Ovary (tissue), 10 donors: ENCODE measurements at places on chromosomes 5 and 9. TPM values are rescaled to one million over a fixed set of nuclear protein-coding genes. Genes with fewer than 3 reads are reported as not detected.

The TSLP gene
- total RNA-seq: 0.12 TPM

The IFNA13 gene
- total RNA-seq: not detected

The MAMDC2 gene
- 92.3 TPM for total RNA-seq

The MRPL41 gene
- total RNA-seq: 48.3 TPM

The CCDC180 gene
- 11.7 TPM for total RNA-seq

DNA sequence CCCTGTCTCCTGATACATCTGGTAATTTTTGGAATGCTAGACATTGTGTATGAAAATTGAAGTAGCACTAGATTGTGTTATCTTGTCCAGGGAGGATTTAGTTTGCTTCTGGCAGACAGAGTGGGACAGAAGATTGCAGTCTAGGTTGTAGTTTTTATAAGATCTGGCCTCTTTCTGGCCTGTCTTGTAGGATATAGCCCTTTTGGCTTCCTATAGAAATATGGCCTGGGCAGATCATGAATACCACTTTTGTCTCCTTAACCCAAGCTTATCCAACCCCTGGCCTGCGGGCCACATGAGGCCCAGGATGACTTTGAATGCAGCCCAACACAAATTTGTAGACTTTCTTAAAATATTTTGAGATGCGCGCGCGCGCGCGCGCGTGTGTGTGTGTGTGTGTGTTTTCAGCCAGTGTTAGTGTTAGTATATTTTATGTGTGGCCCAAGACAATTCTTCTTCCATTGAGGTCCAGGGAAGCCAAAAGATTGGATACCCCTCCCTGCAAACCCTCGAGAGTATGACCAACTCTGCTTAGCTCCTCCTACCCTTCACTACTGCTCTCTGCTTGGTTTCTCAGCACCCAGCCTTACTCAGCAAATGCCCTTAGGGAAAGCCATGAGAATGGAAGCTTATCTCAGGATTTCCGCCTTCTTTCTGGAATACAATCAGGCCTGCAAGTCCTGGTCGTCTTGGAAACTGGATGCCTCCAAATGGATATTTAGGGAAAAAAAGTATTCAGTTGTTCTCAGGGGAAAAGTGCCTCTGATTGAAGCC is 26.5 kb downstream of the ANKRD33B start:
- H3K27me3 ChIP-seq: no peaks in the 10 kb centered on the region
- H3K4me3 ChIP-seq: no peak overlapping the region
- no peak overlapping the region for H3K27ac ChIP-seq
- no peaks in the 10 kb centered on the region for H3K36me3 ChIP-seq
- no peaks in the 10 kb centered on the region for H3K4me1 ChIP-seq

DNA sequence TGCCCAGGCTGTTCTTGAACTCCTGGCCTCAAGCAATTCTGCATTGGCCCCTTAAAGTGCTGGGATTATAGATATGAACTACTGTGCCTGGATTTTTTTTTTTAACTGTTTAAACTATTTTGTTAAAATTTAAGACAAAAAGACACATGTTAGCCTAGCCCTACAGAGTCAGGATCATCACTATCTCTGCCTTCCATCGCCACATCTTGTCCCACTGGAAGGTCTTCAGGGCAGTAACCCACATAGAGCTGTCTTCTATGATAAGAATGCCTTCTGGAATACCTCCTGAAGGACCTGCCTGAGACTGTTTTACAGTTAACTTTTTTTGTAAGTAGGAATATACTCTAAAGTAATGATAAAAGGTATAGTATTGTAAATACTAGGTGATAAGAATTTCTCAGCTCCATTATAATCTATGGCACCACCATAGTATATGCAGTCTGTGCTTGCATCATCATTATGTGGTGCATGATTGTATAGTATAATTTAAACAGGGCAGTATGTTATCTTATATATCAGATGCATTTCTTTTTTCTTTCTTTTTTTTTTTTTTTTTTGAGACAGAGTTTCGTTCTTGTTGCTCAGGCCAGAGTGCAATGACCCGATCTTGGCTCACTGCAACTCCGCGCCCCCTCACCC is 52.7 kb downstream of the DENND4C start:
- H3K27me3 ChIP-seq: no peaks in the 10 kb centered on the region
- no peak overlapping the region for H3K27ac ChIP-seq
- no peak for DNase-seq
- no peak overlapping the region for H3K4me3 ChIP-seq
- H3K4me1 ChIP-seq: peaks cover 8% of the 10 kb centered on the region

GRCh38 chr9:81146241-81146640 is 543.1 kb downstream of the TLE1 start:
- no peaks in the 10 kb centered on the region for H3K4me1 ChIP-seq
- H3K4me3 ChIP-seq: no peak overlapping the region
- no peaks in the 10 kb centered on the region for H3K36me3 ChIP-seq
- H3K27me3 ChIP-seq: no peaks in the 10 kb centered on the region
- H3K27ac ChIP-seq: no peak overlapping the region

- DNase-seq: no peak
- no peak overlapping the region for H3K27ac ChIP-seq
- no peaks in the 10 kb centered on the region for H3K4me1 ChIP-seq
- no peak overlapping the region for H3K4me3 ChIP-seq
These were observed 199.3 kb downstream of the SGCD start for GRCh38 chr5:156526081-156526925.

GRCh38 chr9:113222482-113222841 is 1.1 kb downstream of the SLC31A1 start:
- no peak overlapping the region for H3K27ac ChIP-seq
- peaks cover 8% of the 10 kb centered on the region for H3K4me1 ChIP-seq
- H3K27me3 ChIP-seq: no peaks in the 10 kb centered on the region

- H3K4me3 ChIP-seq: no peak overlapping the region
- no peaks in the 10 kb centered on the region for H3K4me1 ChIP-seq
- no peaks in the 10 kb centered on the region for H3K36me3 ChIP-seq
- no peaks in the 10 kb centered on the region for H3K27me3 ChIP-seq
- no peak overlapping the region for H3K27ac ChIP-seq
These were observed 194.0 kb upstream of the KLF4 start for GRCh38 chr9:107683566-107683965.

DNA sequence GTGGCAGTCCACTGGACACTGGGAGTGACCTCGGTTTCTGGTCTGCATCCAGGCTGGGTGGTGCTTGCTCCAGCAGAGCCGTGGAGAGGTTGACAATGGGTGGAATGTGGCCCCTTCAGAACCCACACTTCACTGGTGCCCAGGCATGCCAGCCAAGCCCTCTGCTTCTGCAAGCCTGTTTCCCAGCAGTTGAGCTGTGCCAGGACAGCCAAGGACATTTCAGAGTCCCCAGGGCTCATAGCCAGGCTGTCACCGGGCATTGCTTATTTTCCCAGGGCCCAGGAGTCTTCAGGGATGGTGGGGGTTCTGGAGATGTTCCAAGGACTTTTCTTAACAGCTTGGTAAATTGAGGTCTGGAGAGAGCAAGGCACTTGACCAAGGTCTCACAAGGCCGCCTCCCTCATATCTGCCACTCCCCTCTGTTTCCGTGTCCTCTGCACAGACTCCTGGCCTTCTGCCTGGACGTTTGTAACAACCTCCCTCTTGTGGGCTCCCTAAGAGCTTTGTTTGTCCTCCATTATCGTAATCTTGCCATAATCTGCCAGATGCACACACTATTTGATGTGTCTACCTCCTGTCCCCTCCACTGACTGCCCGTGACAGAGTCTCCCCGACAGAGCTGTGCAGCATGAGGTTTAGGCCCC is 3.8 kb upstream of the NDST1 start:
- H3K27me3 ChIP-seq: no peaks in the 10 kb centered on the region
- H3K4me3 ChIP-seq: no peak overlapping the region
- H3K4me1 ChIP-seq: peaks cover 61% of the 10 kb centered on the region
- H3K27ac ChIP-seq: no peak overlapping the region
- no peak for DNase-seq

DNA sequence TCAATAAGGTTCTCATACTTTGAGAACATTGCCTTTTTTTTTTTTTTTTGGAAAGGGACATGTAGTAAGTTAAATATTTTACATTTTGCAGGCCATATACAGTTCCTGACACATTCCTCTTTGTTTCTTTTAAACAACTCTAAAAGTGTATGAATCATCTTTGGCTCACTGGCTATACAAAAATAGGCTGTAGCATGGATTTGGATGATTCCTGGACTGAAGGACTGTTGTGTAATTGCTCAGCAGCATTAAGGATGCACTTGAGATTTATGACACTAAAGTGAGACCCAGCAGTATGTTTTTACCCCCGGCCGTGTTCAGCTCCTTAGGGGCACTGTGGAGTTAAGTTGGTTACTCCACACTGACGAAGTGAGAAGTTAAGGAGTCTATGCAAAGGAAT is 41.3 kb downstream of the VPS13A start:
- no peak overlapping the region for H3K27ac ChIP-seq
- H3K36me3 ChIP-seq: no peaks in the 10 kb centered on the region
- no peaks in the 10 kb centered on the region for H3K4me1 ChIP-seq
- H3K4me3 ChIP-seq: no peak overlapping the region
- no peak for DNase-seq

- no peak overlapping the region for H3K27ac ChIP-seq
- H3K4me1 ChIP-seq: no peaks in the 10 kb centered on the region
- no peak overlapping the region for H3K4me3 ChIP-seq
- H3K27me3 ChIP-seq: no peaks in the 10 kb centered on the region
- no peaks in the 10 kb centered on the region for H3K36me3 ChIP-seq
These were observed 13.6 kb downstream of the MCCC2 start for GRCh38 chr5:71600783-71601182.

DNA sequence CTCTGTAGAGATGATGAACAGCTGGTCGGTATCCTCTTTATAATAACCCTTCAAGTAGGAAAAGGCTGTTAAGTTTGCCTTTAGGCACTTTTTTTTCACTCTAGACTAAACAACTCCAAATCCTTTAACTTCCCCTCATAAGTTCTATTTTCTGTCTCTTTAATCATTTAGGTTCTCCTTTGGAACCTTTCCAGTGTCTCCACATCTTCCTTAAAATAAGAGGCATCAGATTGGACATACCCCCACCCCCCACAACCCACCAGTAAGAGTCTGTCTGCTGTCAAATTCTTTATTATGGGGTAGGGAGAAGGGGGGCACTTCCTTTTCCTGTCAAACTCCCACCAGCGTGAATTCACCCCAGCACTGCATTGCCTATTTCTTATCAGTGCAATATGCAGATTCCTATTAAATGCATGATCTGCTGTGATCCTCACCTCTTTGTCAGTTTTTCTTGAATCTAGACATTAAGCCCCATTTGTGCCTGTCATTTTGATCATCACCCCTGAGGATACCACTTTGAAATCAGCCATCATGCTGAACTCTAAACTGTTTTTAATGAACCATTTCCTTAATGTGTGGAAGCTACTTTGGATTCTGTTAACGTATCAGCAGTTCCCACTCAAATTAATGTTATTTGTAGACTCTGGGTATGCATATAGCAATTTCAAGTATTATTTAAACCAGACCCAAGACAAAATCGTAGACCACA is 212.2 kb downstream of the PDZD2 start:
- H3K27me3 ChIP-seq: no peaks in the 10 kb centered on the region
- H3K36me3 ChIP-seq: no peaks in the 10 kb centered on the region
- H3K4me3 ChIP-seq: no peak overlapping the region
- H3K4me1 ChIP-seq: peaks cover 6% of the 10 kb centered on the region
- no peak for DNase-seq

DNA sequence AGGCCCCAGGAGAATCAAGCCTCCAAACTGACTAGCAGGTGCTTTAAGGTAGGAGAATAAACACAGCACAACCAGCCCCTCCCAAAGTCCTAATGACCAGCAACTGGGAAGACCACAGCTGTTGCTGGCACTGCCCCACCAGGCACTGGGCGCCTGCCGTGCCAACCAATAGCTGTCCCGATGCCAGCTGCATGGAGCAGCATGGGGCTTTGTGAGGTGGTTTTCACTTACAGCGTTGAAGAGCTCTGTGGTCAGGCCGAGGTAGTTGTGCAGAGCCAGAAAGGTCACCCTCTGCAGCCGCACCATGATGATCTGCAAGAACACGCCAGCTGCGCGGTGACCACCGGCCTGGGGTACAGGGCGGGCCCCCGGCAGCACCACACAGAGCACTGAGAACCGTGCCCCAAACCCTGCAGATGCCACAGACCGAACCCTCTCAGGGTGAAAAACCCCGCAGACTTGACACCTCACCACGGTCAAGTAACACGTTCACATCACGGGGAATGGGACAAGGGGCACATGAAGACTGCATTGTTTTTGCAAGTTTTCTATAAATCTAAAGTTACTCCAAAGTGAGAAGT is 28.7 kb downstream of the PNPLA7 start:
- no peak overlapping the region for H3K4me3 ChIP-seq
- no peaks in the 10 kb centered on the region for H3K4me1 ChIP-seq
- H3K27ac ChIP-seq: no peak overlapping the region
- no peaks in the 10 kb centered on the region for H3K36me3 ChIP-seq
- no peaks in the 10 kb centered on the region for H3K27me3 ChIP-seq
- no peak for DNase-seq

DNA sequence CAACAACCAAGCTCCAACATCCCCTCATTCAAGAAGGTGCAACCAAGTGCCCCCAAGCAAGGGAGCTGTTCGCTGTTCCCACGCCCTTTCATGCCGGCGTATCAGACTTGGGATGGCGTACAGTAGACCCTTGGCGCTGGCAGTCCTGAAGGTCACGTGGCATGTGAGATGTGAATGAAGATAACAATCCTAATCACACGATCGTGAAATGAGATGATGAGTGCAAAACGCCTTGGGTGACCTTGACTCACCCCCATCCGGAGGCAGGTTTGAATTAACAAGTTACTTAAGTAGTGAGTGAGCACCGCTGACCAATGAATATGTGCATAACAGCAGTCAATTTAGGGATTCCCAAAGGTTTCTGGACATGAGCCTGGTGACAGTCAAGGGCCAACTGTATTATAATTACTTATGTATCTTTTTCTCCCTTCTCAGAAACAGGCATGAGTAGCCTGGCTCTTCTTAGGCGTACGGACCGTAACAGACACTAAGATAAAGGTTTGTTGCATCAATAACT is 150.2 kb downstream of the TTLL11 start:
- H3K4me3 ChIP-seq: no peak overlapping the region
- H3K27ac ChIP-seq: no peak overlapping the region
- DNase-seq: no peak
- no peaks in the 10 kb centered on the region for H3K27me3 ChIP-seq
- H3K36me3 ChIP-seq: no peaks in the 10 kb centered on the region

DNA sequence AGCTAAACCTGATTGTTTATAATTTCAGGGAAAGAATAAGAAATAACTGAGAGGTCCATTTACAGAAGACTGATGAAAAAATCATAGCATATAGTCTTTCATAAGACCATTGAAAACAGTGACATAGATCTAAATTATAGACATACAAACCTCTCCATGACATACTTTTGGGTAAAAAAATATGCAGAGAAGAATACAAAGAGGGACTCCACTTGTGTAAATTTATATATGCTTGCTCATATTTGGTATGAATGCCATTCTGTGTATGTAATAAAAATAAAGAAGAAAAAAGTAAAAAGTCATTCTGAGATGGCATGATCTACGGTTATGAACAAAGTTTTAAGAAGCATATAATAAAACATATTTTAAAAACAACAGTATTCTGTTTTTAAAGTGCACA is 310.7 kb downstream of the ASTN2 start:
- DNase-seq: no peak
- H3K4me1 ChIP-seq: no peaks in the 10 kb centered on the region
- H3K4me3 ChIP-seq: no peak overlapping the region
- no peaks in the 10 kb centered on the region for H3K27me3 ChIP-seq

GRCh38 chr9:113343732-113344231 is 3.7 kb upstream of the WDR31 start:
- H3K4me1 ChIP-seq: peaks cover 3% of the 10 kb centered on the region
- H3K4me3 ChIP-seq: no peak overlapping the region
- H3K36me3 ChIP-seq: no peaks in the 10 kb centered on the region
- H3K27ac ChIP-seq: no peak overlapping the region
- no peak for DNase-seq
- H3K27me3 ChIP-seq: no peaks in the 10 kb centered on the region
